GM19239 (cell line): ENCODE measurements at places on chromosomes 7 and 10.
A peak's percentile ranks its signal among the peaks of the same experiment; 100 is the strongest.

DNA sequence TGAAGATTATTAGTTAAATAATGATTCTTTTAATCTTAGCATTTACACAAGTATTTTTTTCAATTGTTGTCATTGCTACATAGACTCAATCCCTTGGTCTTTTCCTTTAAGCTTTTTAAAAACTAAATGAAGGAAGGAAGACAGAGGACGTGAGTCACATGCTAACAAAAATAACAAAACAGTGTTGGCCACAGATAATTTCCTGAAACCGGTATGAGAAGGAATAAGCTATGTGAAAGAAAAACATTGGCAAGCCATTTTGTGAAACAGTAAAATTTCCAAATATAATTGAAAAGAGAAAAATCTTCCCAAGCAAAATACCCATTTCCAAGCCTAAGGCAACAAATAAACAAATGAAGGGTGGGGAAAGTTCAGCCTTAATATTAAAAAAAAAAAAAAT, 223.0 kb downstream of the AHR start:
- no peak for DNase-seq

- DNase-seq, result no peak
Observed at GRCh38 chr10:60465801-60466200, 76.1 kb upstream of the ANK3 start.

- DNase-seq, result no peak
Observed at GRCh38 chr10:29685506-29685905, 50.7 kb upstream of the SVIL start.

DNA sequence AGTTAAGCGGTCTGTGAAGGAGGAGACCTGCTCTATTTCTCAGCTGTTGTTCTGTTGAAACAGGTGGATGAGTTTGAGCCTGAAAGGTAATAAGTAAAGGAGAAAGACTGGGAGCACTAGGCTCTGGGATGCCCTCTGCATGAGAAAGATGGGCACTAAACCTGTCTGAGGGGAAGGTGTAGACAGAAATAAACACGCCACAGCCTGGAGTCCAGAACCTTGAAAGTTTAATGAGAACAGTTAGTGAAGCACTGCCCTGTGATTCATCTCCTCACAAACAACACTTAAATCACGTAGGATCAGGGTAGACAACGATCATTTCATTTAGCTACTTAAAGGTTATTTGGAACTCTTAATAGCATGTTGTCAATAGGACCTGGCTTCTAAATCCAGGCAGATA, 193.1 kb downstream of the PHTF2 start:
- DNase-seq, result no peak

DNA sequence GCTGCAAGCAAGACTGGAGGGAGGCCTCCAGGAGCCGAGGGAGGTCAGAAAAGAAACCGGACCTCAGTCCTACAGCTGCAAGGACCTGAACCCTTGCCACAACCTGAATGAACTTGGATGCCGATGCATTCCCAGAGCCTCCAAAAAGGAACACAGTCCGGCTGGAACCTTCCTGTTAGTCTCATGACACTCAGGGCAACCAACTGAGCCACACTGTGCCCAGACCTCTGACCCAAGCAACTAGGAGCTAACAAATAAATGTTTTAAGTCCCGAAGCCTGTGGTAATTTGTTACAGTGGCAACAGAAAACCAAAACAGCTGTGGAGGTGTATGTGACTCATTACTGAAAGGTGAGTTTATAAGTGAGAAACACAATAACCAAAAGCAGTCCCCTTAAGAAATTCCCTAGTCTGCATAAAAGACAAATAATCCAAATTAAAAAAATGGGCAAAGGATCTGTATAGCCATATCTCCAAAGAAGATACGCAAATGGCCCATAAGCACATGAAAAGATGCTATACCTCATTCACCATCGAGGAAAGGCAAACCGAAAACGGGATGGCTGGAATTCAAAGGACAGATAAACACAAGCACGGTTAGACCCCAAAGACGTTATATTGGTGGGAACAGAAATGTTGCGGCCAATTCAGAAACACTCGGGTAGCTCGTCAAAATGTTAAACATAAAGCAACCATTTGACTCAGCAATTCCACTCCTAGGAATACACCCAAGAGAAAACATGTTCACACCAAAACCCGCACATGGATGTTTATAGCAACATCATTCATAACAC, 24.8 kb downstream of the GNA12 start:
- DNase-seq, result no peak

GRCh38 chr7:513521-514166, 6.0 kb downstream of the PDGFA start:
- no peak for DNase-seq

DNA sequence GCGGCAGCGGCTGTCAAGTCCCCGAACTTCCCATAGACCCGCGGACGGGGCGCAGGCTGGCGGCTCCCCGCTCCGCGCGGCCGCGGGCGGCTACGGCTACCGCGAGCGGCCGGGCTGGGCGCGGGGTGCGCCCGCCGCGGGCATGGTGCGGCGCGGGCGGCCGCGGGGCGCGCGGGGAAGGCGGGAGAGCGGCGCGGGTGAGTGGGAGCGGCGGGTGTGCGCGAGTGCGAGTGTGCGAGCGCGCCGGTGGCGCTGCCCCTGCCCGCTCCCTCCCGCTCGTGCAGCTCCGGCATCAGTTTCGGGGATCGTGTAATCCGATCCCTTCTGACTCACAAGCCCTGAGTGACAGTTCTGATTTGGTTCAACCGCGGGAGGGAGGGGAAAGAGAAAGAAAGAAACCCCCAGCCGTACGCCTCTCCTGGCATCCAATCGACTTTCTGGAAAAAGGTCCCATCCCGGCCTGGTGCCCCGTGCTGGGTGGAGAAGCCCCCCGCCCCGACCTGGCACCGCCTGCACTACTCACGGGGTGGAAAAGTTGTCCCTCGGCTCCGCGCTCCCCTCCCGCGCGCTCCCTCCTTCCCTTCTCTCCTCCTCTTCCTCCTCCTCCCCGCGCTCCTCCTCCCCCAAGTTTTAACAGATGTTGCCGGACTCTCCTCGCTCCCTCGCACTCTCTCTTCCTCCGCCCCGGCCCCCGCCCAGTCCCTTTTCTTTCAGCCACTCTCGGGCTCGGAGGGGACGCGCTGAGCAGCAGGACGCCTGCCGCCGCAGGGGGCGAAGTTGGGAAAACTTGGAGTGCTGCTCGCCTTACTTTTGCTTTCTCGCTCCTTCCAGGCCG, at the start of gene GLI3:
GLI3 (minus strand) TSS at position 234 of the 835 bp plus-strand sequence. CDS start 13,956 bp downstream, outside the sequence.
- DNase-seq, result peak; percentile 88

DNA sequence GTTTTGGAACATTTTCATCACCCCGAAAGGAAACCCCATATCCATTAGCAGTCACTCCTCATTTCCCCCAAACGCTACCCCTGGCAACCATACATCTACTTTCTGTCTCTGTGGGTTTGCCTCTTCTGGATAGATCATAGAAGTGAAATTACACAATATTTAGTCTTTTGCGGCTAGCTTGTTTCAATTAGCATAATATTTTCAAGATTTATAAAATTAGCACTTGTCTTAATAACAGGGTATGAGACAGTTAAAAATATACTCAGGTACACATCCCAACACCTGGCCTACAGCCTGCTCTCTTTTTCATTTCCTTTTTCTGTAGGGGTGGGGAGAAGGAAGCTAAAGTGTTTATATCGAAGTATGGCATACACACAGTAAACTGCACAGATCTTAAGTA, 81.4 kb upstream of the LRGUK start:
- DNase-seq, result no peak

- DNase-seq, result no peak
Observed at GRCh38 chr10:3897156-3897555, 112.1 kb upstream of the KLF6 start.

DNA sequence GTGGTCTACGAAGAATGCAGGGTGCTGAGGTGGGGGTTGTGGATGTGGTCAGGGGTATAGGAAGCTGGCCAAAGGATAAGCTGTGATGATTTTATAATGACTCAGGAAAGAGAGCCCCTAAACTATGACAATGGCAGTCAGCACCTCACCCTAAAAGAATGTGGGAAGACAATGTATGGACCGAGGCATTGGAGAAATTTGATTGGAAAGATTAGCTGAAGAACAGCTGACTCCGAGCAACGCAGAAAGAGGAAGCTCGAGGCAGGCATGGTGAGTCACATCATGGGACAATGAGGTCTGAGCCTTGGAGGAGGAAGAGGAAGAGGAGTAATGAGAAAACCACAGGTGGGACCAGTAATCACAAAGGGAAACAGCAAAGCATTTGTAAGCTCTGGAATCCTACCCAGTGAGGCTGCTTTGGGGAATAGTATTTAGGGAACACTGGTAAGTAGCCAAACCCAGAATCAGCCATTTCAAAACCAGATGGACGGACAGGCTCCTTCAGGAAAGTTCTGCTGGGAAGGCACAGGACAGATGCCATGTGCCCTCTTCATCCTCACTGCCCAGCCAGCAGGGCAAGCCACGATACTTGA, 295.4 kb downstream of the PRPF18 start:
- DNase-seq, result no peak

- DNase-seq, result no peak
Observed at GRCh38 chr10:21976280-21976679, 27.2 kb downstream of the DNAJC1 start.

GRCh38 chr10:103452506-103453230, 498 bp upstream of the CALHM2 start:
- DNase-seq, result no peak

GRCh38 chr7:71184136-71184535, 52.2 kb downstream of the GALNT17 start:
- no peak for DNase-seq

DNA sequence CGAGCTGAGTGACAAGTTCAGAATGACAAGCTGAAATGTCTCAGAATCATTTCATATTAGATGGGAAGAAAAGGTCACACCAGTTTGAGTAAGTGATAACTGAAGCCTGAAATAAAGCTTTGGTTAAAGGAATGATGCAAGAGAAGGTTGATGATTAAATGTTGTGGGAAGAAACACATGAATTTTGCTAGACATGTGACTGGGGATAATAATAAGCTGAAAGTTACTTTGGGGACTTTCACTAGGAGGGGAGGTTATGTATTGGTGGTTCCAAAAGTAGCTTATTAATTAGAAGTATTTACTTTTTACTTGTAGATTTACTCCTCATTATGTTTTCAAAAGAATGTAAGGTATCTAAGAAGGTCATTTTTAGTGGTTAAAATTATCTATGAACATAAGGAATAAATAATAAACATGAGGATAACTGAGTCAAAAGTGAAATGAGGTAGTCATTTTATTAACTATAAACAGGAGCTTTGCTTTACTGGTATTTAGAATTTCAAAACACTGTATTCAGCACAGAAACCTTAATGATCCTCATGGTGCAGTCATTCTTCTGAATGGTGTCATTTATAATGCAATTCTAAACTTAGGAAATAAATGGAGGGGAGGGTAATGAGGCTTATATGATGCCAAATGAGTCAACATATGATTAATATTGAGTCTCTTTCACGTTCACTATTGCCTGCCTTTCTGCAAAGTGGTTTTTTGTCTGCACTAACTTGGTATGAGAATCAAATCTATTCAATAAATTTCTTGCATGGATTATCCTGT, 63.7 kb downstream of the PRKG1 start:
- DNase-seq, result no peak

- DNase-seq, result no peak
Observed at GRCh38 chr7:23490357-23491135, 20.3 kb upstream of the IGF2BP3 start.

GRCh38 chr10:114491933-114492332, 87.6 kb upstream of the AFAP1L2 start:
- DNase-seq, result no peak

DNA sequence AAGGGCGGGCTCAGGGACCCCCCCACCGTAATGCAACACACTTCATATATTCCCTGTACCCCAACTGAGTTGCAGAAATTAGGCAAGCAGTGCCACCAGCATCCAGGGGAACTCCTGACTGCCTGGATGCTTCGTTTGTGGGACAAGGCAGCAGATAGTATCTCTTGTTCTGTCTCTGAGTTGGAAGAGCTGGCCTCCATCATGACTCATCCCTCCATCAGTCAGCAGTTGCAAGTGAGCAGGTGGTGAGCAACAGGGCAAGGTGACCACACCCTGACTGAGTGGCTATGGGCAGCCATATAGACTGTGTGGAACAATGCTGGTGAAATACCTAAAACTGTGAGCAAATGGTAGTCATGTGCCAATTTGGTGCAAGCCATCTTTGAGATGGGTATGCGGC, 22.8 kb upstream of the ADAMTS14 start:
- no peak for DNase-seq

DNA sequence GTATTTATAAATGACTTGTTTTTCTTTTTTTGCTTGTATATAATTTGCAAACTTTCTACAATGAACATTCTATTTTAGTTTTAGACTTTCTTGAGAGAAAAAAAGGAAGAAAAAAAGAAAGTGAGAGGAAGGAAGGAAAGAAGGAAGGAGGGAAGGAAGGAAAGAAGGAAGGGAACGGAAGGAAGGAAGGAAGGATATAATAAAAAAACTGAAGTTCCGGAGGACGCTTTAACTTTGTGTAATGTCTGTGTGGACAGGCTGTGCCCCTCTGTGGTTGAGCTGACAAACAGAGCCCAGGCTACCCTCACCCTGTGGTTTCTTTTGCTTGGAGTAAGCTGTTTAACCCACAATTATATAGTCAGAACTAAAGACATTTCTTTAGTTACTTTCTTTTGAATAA, 108.7 kb downstream of the SEMA3D start:
- no peak for DNase-seq

DNA sequence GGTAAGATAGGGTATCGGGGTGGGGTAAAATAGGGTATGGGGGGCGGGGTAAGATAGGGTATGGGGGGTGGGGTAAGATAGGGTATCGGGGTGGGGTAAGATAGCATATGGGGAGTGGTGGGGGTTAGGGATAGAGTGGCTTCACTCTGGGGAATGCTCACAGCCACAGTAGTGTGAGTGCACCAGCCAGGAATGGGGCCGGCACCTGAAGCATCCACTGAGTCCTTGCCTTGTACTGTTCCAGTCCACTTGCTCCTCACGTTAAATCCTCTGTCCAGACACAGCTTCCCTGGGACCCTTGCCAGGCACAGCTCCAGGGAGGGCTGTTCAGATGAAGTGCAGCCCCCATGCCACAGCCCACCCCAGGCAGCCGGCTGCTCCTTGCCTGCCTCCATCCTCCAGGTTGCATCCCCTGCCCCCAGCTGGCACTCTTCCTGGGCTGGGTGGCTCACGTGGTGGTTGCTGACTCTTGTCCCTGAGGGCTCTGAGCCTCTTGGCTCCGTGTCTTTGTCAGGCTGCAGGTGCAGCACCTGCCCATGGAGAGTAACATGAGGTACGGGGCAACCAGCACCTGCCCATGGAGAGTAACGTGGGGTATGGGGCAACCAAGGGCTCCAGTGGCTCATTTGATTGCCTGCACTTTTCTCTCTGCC, 268.4 kb downstream of the TCERG1L start:
- no peak for DNase-seq

- DNase-seq, result no peak
Observed at GRCh38 chr10:132516771-132517725, 20.5 kb upstream of the INPP5A start.

DNA sequence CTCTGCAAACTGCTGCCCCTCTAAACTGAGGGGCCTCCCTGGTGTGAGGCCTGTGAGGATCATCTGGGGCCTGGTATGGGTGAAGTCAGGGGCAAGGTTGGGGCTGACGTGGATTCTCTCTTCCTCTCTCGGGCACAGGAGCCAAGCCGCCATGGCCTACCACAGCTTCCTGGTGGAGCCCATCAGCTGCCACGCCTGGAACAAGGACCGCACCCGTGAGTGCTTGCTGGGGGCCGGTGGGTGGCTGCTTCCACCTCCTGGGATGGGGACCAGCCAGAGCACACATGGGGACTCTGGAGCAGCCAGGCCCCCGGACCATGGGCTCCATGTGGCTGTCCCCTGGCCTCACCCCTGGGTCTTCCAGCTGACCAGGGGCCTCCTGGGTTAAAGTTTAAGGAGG, 11.0 kb downstream of the ARPC1B start:
- DNase-seq, result no peak
